Stimulated activated CD8-positive, alpha-beta memory T cell treated with anti-CD3 and anti-CD28 coated beads, Interleukin-4, amount 100 ng/mL, for 4 hours (primary cell): ENCODE measurements at places on chromosomes 11 and 22.

- no peak for DNase-seq
Observed at GRCh38 chr11:134994431-134994830, 582.4 kb upstream of the B3GAT1 start.

DNA sequence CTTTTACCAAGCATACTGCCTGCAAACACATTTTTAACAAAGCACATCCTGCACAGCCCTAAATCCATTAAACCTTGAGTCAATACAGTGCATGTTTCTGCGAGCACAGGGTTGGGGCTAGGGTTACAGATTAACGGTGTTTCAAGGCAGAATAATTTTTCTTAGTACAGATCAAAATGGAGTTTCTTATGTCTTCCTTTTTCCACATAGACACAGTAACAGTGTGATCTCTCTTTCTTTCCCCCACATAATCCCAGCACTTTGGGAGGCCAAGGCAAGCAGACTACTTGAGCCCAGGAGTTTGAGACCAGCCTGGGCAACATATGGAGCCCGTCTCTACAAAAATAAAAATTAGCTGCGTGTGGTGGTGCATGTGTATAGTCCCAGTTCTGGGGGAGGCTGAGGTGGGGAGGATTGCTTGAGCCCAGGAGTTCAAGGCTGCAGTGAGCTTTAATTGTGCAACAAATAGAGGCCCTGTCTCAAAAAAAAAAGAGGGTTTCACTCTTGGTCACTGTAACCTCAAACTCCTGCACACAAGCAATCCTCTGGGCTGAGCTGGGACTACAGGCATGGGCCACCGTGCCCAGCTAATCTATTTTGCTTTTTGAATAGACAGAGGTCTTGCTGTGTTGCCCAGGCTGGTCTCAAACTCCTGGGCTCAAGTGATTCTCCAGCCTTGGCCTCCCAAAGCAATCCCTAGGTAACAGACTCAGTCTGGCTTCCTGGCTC, 19.7 kb upstream of the SLC3A2 start:
- DNase-seq = no peak

- DNase-seq = no peak
Observed at GRCh38 chr11:57379732-57380131, 1.2 kb downstream of the PRG3 start.

DNA sequence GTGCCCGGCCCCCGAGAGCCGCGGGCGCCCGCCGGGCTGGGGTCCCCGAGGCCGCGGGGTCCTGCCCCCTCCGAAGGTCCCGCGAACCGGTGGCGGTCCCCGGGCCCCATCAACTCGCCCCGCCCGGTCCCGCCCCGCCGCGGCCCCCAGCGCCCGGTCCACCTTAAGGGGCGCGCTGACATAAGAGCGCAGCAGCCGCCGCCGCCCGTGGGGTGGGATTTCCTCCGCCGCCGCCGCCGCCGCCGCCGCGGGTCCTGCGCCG, at the start of gene ZDHHC8:
ZDHHC8 (plus strand) TSS at position 208 of the 262 bp plus-strand sequence. CDS start 144 bp downstream, outside the sequence.
- no peak for DNase-seq

DNA sequence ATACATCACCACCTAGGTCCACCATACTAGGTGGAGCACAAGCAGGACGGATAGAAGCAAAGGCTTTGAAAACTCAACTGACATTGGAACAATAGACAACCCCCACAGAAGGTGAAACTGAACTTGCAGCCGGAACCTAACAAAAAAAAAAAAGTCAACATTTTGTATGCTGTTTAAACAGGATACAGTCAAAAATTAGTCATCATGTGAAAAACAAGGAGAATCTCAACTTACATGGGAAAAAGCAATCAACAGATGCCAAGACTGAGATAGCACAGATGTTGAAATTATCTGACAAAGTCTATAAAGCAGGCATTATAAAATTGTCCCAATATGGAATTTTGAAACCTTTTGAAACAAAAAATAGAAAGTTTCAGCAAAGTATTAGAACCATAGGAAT, 123.8 kb downstream of the RAB38 start:
- DNase-seq = no peak

- DNase-seq = no peak
Observed at GRCh38 chr11:94635072-94635471, 67.9 kb downstream of the PIWIL4 start.

DNA sequence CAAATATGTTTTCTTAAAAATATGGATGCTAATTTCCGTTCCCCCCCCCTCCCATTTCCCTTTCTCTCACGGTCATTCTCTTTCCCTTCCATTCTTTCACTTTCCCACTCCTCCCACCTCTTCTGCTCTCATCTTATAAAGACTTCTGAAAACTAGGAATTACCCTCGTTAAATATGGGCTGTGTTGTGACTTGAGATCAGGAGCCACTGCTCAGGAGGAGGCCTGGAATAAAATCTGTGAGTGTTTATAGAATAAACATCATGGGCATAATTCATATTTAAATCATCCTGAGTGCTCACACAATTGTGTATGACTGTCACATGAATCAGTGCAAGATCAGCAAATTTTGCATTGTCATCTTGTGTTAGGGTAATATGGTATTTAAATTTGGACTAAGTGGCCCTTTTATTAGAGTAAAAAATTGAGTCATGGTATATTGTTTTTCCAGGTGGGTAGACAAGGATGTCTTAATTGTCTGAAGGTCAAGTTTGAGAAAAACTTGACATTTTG, 208.0 kb downstream of the DDX10 start:
- DNase-seq = no peak

GRCh38 chr11:122025757-122026156, 90.3 kb downstream of the BLID start:
- DNase-seq = no peak

GRCh38 chr11:69354545-69354897, 60.6 kb downstream of the MYEOV start:
- DNase-seq = no peak

DNA sequence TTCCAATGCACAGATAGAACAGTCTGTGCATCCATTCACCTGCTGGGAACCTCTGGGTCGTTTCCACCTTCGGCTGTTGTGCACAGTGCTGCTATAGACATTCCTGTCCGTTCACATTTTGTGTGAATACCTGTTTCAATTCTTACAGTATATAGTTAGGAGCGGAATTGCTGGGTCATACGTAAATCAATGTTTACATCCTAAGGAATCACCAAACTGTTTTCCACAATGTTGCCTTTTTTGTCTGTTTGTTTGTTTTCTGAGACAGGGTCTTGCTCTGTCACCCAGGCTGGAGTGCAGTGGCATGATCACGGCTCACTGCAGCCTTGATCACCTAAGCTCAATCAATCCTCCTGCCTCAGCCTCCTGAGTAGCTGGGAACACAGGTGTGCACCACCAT, 158.3 kb downstream of the CRYBB2 start:
- DNase-seq = no peak

- DNase-seq = no peak
Observed at GRCh38 chr11:79066456-79067351, 374.1 kb downstream of the TENM4 start.

DNA sequence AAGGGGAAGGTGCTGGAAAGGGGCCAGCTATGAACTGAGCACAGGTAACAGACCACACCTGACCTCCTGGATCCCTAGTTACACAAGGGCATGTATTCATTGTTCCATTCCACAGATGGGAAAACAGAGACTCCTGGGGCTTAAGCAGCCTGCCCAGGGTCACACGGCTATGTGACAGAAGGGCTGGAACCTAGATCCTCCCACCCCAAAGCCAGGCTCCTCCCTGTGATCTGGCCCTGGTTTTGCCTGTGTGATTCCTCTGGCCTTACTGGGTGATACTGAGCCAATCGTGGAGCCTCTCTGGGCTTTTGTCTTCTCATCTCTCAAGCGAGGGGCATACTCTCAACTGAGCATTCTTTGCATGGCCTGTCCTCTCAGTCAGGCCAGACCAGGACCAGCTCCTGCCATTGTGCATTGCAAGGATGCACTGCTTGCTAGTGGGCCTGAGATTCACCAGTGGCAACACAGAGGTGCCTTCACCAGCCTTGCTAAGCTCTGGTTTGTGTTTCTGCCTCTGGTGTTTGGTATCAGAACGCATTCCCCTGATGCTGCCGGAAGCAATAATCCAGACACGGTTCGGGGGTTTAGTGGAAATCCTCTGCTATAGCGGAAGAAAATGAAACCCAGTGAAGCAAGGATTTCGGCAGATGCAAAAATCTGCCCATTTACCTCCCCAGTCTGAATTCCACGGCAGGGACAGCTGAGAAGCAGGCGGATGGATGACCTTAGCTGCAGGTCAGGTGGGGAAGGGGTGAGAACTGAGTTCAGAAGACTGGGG, 226.6 kb downstream of the ST3GAL4 start:
- no peak for DNase-seq

DNA sequence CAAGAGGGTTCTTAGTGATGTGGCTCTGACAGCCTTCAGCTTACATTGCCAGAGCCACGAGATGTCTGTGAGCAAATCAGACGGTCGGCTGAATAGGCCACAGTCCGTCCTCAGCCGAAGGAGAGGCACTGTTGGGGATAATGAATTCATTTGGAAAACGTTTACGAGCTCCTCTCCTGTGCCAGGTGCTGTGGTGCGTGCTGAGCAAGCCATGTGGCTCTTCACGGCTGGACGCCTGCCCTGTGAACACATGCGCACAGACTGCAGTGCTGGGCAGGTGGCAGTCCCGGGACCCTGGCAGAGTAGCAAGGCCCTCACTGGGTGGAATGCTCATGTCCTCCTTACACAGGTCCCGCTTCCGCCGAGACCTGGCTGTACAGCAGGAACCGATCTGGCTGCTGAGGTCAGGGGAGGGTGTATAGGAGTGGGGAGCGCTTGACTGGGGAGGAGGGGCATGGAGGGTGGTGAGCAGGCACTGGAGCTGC, 6.8 kb downstream of the TBC1D22A start:
- no peak for DNase-seq

- no peak for DNase-seq
Observed at GRCh38 chr22:49306632-49307480, 520.8 kb downstream of the BRD1 start.

GRCh38 chr22:49657275-49657973, 170.2 kb downstream of the BRD1 start:
- DNase-seq = peak; percentile 67

GRCh38 chr11:70583781-70584218, 185.5 kb downstream of the CTTN start:
- no peak for DNase-seq

- no peak for DNase-seq
Observed at GRCh38 chr11:24375931-24376330, 120.9 kb upstream of the LUZP2 start.

DNA sequence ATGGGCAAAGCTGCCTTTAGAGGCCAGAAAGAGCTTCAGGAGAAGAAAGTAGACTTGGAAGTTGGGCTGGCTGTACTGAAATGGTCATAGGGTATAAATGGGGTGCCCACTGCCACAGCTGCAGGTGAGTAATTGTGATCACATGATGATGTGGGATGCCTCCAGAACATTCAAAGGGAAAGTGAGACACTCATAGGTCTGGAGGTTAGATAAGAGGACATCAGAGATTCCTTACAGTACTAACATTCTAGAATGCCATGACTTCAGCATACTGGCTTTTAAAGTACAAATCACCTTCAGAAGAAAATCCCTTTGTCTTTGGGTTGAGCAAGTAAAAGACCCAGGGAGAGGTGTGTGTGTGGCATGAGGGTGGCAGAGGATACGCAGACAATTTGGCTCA, 419.2 kb downstream of the TENM4 start:
- DNase-seq = no peak

GRCh38 chr11:124454552-124454951, 9.1 kb upstream of the OR8B8 start:
- DNase-seq = no peak

- no peak for DNase-seq
Observed at GRCh38 chr11:64526795-64527194, 64.2 kb upstream of the SLC22A12 start.

DNA sequence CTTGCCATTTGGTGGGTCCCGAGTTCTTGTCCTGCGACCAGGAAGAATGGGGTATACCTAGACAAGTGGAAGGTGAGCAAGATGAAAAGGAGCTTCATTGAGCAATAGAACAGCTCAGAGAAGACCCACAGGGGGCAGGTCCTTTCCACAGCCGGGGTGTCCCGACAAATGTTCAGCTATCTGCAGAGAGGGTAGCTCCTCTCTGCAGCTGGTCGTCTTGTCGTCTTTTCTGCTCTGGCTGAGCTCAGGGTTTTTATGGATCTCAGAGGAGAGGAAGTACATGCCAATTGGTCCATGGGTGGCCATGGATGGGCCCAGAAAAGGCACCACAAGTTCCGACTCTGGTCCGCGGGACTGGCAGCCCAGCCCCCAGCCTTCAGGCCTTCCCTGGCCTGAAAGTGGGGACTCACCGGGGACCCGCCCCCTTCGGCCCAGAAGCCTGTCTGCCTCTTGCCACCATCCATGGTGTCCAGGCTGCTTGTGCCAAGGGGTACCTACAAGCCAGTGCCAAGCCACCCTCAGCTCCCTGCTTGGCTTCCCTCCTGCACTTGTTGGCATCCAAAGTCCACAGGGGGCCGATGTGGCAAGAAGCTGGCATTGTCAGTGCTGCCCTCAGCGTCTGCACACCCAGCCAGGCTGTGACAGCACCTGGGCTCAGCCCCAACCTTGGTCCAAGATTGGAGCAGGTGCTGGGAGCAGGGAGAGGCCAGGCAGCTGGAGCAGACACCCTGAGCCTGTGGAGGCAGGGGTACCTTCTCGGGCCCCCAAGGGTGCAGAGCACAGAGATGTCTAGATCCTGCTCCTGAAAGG, 438.9 kb downstream of the TBC1D22A start:
- no peak for DNase-seq

DNA sequence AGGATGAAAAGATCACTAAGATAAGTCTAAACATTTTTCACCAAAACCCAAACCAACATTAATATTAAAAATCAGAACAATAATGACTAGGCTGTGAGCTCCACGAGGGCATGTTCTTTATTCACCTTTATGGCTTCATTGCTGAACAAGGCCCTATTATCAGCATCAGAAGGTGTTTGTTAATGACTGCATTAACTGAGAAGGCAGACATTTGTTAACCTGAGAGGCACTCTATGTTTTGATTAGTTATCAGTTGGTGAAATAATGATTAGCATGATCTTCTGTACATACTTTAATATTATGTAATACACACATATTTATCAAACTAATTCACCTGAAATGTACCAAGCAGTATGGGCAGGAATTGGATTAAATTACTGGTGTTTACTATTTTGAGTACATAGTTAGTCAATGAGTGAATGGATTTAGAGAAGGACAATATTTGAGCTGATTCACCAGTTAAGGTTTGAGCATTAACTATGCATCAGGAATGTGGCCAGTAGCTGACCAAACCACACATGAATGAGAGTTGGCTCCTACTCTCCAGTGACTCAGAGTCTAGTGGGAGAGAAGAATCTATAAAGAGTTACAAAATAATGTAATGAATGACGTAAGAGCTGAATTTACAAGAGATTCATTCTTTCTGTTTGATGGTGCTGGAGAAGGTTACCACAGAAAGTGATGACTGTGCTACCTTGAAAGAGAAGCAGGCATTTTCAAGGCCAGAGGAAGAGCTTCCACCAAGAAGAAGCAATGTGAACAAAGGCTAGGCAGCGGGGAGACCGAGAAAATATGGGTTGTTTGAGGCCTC, 6.7 kb downstream of the IL18 start:
- no peak for DNase-seq
